Caco-2 (cell line): ENCODE measurements at places on chromosomes 5 and 9. TPM values are rescaled to one million over a fixed set of nuclear protein-coding genes. Genes with fewer than 3 reads are reported as not detected.

GRCh38 chr9:135081731-135082130 is 5.7 kb upstream of the OLFM1 start:
- DNase-seq: no peak

GRCh38 chr5:139462586-139463276 is at the start of gene ECSCR:
TSS of gene ECSCR (minus strand) at chr5:139462743. CDS start at chr5:139462670, 73 bp downstream.
- no peak for DNase-seq

DNA sequence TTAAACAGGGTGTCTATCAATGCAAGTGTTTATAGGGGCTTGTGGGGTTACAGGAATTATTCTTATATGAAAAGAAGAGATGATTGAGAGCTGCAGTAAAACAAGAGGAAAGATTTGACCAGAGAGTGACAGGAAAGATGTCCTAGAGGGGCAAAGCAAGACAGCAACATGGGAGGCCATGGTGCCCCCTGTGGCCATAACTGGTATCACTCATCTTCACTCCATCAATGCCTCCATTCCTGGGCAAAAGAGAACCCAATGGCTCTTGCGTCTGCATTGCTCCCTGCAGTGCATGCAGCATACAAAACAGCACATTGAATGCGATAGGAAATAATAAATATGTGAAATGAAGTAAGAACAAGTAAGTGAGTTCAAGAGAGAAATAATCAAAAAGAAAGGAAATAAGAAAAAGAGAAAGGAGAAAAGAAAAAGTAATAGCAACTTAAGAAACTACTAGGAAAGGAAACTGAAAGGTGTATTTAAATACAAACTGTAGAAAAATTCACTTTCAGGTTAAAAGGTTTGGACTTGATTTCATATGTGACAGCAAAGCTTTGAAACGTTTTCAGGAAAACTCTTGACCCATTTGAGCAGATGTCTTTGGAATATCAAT is 206.6 kb downstream of the SEMA5A start:
- DNase-seq: no peak

- DNase-seq: no peak
Measured at GRCh38 chr9:6184749-6185645, 30.6 kb upstream of the IL33 start.

Gene SLC23A1
- total RNA-seq: 20.4 and 24.0 TPM in 2 replicates
